ENCODE measurements at places on chromosomes 3 and 15.

DNA sequence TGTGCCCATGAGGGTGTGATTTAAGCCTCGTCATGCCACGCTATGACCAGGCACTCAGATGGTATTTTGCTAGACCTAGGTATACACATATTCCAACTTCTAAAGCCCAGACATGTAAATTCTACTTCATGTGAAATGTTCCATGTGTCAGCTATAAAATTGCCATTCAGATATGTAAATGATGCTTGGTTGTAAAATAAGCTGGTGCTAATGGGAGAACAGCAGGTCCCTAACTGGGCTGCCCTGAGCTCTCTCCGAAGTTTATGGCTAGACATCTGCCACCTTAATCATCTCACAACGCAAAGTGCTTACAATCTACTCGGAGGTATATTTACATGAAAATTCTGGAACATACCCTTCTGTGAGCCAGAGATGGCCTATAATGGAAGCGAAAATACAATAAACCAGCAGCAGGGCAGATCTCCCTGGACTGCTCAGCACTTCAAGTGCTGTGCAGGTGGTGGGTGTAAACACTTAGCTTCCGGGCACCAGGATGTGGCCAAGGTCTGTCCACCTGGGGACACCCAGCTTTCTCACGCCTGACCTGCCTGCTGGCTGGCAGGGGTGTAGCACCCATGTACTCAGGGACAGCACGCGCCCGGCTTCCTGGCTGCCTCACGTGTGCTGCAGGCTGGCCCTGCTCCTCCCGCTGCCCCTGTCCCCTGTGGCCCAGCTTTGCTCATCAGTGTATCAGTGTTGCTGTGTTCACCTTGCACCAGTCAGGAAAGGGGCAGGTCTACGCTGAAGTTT is 82.0 kb downstream of the CHDH start:
- H3K36me3 ChIP-seq: no peaks in the 10 kb centered on the region
- H3K27ac ChIP-seq: no peak overlapping the region
- peaks cover 2% of the 10 kb centered on the region for H3K27me3 ChIP-seq

DNA sequence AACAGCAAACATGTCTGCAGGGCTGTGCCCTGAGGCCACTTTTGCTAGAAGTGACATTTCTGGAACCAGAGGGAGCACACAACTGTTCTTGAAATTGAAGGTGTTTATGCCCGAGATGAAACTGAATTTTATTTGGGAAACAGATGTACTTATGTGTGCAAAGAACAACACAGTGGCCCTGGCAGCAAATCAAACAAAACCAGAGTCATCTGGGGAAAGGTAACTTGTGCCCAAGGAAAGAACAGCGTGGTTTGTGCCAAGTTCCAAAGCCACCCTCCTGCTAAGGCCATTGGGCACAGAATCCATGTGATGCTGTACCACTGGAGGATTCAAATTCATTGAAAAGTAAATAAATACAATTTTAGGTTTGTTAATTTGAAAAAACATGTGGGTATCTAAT is 31.2 kb upstream of the RARRES1 start:
- peaks cover 14% of the 10 kb centered on the region for H3K4me1 ChIP-seq
- no peaks in the 10 kb centered on the region for H3K36me3 ChIP-seq
- H3K4me3 ChIP-seq: no peak overlapping the region
- DNase-seq: no peak

DNA sequence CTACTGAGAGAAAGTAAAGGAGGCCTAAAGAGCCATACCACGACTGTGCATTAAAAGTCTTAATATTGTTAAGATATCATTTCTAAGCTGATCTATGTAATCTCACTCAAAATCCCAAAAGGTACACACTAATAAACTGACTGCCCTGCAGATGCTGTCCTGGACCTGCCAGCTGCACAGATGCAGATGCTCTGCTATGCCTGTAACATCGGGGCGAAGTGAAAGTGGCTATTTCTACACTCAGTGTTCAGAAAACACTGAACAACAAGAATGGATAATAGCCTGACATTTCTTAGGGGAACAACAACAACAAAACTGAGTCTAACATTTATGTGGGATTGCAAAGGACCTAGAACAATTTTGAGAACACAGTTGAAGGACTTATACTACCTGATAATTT is 31.9 kb downstream of the RAD18 start:
- H3K4me1 ChIP-seq: no peaks in the 10 kb centered on the region
- no peak overlapping the region for H3K27ac ChIP-seq
- peaks cover 2% of the 10 kb centered on the region for H3K36me3 ChIP-seq

- peak overlapping the region; percentile 64 for H3K4me3 ChIP-seq
- peak; percentile 85 for DNase-seq
- no peaks in the 10 kb centered on the region for H3K27me3 ChIP-seq
- peak overlapping the region; percentile 98 for H3K27ac ChIP-seq
- peaks cover 19% of the 10 kb centered on the region for H3K4me1 ChIP-seq
- peaks cover 2% of the 10 kb centered on the region for H3K36me3 ChIP-seq
These were observed 16.8 kb upstream of the CHD2 start for GRCh38 chr15:92883163-92883875.

DNA sequence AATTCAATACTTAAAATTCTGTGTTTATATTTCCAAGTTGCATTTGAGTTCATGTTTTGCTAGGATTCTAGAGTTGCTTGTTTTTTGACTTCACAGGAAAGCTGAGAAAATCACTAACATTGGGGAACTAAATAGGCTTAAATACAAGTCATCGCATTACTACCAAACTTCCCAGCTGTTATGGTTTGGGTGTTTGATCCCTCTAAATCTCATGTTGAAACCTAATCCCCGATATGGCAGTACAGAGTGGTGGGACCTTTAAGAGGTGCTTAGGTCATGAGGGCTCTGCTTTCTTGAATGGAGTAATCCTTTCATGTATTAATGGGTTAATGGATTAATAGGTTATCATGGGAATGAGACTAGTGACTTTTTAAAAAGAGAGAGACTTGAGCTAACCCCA is 77.2 kb upstream of the ARPP21 start:
- H3K4me1 ChIP-seq: no peaks in the 10 kb centered on the region
- H3K27me3 ChIP-seq: no peaks in the 10 kb centered on the region
- peak; percentile 6 for DNase-seq
- H3K4me3 ChIP-seq: no peak overlapping the region
- H3K36me3 ChIP-seq: no peaks in the 10 kb centered on the region

GRCh38 chr15:79943820-79944219 is 27.2 kb downstream of the BCL2A1 start:
- no peak overlapping the region for H3K4me3 ChIP-seq
- no peak for DNase-seq
- no peaks in the 10 kb centered on the region for H3K4me1 ChIP-seq
- no peaks in the 10 kb centered on the region for H3K36me3 ChIP-seq

Measured in muscle of leg (tissue), 16 donors.